ENCODE measurements at places on chromosomes 2 and 18. TPM values are rescaled to one million over a fixed set of nuclear protein-coding genes. Genes with fewer than 3 reads are reported as not detected.

Gene CABLES1
- 32.6 TPM for total RNA-seq

Gene PLEKHM3
- 32.9 TPM for total RNA-seq

Gene TRIM43
- not detected for total RNA-seq

DNA sequence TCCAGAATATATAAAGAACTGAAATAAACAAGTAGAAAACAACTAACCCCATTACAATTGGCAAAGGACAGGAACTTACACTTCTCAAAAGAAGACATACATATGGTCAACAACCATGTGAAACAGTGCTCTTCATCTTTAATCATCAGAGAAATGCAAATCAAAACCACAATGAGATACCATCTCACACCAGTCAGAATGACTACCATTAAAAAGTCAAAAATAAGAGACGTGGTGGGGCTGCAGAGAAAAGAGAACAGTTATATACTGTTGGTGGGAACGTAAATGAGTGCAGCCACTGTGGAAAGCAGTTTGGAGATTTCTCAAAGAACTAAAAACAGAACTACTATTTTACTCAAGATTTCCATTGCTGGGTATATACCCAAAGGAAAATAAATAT is 1696.3 kb upstream of the TMEFF2 start:
- no peak for DNase-seq

- DNase-seq = no peak
Observed at GRCh38 chr18:48855422-48856377, 95.1 kb downstream of the SMAD7 start.

Gene DSG3
- 0.03 TPM for total RNA-seq

DNA sequence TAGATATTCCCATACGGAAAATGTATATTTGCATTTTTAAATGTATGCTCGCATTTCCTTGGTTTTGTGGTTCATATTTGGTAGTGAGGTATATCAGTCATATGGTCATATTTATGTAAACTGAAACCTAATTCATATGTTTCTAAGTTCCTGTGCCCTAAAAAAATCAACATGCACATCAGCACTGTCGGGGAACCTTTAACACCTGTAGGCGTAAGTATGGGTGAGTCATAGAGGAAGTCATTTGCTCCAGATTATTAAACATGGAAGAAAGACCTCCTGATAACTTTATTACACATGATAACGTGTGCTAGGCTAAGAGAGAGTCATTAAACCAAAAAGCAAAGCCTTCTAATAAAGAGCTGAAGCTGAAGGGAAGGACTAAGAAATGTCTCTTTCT is 437.7 kb downstream of the NRXN1 start:
- DNase-seq = no peak

Gene IGFBP5
- total RNA-seq = 196 TPM

Data from lung (tissue), 17 donors.